ENCODE measurements at places on chromosomes 5 and 9.

DNA sequence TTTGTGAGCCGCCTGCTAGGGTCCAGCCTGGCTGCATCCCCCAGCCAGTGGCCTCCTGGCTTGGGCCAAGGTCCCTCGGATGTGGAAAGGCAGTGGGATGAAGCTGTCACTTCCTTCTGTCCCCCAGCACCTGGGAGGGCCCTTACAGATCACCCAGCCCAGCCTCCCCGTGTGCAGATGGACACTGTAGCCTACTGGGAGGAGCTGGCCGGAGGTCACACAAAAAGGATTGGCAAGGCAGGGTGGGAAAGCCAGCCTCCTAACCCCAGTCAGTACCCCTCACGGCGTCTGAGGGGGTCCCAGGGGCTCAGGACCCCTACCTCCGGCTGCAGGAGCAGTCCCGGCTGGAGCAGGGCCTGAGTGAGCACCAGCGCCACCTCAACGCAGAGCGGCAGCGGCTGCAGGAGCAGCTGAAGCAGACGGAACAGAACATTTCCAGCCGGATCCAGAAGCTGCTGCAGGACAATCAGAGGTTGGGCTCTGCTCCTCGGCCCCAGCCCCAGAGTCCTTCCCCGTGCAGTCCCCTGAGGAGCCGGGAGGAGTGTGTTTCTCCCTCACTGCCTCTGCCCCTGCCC, 28.3 kb downstream of the LRSAM1 start:
- DNase-seq = no peak

DNA sequence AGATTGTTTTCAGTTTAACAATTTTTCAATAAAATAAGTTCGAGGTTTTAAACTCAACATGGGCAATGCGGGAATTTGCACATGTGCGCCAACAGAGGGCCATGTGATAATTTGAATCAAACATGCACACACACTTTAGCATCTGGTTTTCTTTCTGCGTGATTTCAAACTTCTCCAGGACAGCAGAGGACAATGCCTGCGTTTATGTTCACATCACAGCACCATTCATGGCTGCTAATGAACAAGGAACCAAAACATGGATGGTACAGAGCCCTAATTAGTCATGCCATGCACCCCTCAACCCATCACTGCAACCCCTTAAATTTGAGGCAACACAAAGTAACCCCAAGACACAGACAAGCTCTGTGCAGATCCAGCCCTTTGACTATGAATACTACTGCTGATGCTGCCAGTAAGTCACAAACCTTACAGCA, 2.8 kb downstream of the SHC3 start:
- DNase-seq = no peak

DNA sequence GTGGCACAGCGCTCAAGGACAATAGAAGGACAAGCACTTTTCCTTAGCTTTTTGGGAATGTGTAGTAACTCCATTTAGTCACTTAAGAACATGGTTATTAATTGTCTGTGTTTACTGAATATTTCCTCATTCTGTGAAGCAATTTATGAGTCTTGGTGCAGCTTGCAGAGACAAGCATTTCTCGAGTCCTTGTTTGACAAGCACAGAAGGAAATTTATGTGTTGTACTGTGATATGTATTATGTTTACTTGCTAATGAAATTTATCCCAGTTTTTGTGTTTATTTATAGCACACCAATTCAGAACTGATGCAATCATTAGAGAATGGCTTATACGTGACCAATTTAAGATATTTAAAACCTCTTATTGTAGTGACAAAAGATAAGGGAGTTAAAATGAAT, 168.6 kb downstream of the PRELID2 start:
- DNase-seq = no peak

DNA sequence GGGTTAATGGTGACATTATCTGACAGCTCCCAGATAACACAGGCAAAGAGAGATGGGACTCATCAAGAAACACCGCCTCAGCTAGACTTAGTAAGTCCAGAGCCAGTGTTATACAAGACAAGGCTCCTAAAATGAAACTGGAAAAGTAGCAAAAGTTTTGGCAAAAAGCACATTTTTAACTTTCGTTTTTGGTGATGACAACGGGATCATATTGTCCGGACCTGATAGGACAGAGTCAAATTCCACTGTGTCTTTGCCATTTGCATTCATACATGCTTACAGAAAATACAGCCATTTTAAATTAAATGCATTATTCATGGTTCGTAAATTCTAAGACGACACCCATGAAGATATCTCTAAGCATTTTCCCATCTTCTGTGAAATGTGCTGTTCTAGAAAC, 152.1 kb downstream of the CRB2 start:
- no peak for DNase-seq
